ENCODE measurements at places on chromosomes 3 and 15.

DNA sequence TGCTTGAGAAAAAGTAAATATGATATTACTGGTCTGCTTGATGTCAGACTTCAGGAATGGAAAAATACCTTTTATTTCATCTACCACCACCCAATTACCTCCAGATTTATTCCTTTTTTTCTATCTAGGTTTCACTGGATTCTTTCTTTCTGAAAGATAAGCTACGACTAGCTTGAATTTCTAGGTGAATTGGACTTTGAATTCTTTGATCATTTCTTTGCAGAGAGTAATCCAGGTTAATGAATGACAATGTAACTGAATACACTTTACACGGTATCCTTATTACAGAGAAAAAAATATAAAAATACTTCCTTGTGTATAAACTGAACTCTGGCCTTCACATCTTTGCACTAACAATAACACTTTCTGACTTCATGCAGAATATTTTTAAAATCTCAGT lies 59.5 kb upstream of the TRPC1 start:
- no peak for DNase-seq

- DNase-seq: no peak
Observed at GRCh38 chr15:65839354-65839901, 29.9 kb upstream of the RAB11A start.

DNA sequence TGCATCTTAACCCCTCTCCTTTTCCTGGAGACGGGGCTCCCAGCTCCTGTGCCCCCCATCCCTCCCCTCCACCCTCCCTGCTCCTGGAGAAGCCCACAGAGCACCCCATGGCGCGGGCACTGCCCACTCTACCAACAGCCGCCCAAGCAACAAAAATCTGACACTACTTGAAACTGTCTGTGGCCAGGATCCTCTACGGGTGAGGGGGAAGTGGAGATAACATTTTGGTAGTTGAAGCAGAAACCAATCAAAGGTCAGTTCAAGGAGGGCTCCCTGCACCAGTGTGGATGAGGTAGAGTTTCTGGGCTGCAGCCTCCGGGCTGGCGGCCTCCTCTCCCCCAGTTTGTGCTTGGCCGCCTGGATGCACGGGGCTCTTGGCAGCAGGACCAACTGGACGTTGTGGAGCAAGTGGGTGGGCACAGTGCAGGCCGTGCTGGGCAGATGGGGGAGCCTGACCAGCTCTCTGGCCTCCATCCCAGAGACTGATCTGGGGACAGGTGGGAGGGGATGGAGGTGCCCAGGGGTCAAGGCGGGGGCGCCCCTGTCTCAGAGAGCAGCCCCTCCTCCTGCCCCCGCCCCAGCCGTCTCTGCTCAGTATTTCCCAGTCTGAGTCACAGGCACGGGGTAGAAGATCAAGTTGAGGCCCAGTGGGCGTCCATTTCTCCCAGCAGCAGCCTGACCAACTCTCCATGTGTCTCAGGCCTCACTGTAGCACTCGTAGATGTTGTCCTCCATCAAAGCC lies 12.8 kb downstream of the H1-8 start:
- DNase-seq: no peak

DNA sequence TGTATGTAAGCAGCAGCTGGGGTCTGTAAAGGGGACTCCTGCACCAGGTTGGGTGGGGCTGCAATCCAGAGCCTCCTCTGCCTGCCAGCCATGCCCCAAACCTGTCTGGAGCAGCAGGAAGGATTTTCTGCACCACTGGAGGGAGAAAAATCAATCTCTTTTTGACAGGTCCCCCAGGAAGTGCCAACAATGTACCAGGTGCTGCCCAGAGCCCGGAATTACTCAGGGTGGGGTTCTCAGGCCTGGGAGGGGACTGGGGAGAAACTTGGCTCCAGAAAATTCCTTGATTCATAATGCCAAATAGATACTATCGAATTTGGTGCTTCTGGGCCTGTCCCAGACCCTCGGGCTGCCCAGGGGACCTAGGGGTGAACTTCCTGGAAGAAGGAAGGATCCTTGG lies 52.6 kb downstream of the WNT7A start:
- DNase-seq: no peak

GRCh38 chr3:139689122-139689521 lies 11.3 kb upstream of the NMNAT3 start:
- no peak for DNase-seq

Measured in stimulated activated CD8-positive, alpha-beta memory T cell treated with anti-CD3 and anti-CD28 coated beads, Interleukin-7, amount 100 ng/mL, for 4 hours (primary cell).